Stimulated activated CD8-positive, alpha-beta memory T cell treated with anti-CD3 and anti-CD28 coated beads, Interleukin-7, amount 100 ng/mL, for 1 hour (primary cell): ENCODE measurements at places on chromosomes 3 and 15.
A peak's percentile ranks its signal among the peaks of the same experiment; 100 is the strongest.

DNA sequence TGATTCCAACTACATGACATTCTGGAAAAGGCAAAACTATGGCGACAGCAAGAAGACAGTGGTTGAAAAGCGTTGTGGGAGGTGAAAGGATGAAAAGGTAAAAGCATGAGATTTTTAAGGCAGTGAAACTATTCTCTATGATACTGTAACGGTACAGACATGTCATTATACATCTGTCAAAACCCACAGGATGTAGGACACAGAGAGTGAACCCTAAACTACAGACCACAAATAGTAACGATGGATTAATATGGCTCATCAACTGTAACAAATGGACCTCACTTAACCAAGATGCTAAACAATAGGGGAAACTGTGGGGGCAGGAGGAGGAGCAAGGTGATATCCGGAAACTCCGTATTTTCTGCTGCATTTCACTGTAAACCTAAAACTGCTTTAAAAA is 39.1 kb downstream of the MYO9A start:
- no peak for DNase-seq

GRCh38 chr3:16355828-16356227 is 90.8 kb downstream of the OXNAD1 start:
- no peak for DNase-seq

GRCh38 chr3:195755791-195756676 is 35.3 kb downstream of the MUC20 start:
- DNase-seq, result peak; percentile 10

GRCh38 chr15:42104095-42104891 is 9.9 kb upstream of the PLA2G4D start:
- no peak for DNase-seq

DNA sequence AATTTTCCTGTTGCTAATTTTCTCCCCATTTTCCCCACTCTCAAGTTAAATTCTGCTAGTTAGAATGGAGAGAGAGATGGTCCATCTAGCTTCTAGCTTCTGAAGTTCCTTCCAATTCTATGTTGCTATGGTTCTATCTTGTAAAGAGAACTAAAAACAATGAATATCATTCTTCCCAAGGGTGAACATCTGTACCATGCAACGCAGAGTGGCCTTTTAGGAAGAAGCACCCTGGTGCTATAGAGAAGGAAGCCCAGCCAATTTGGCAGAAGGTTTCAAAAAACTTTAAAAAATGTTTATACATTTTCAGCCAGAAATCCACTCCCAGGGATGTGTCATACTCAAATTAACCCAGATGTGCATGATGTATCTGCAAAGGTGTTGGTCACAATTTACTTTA is 149.1 kb downstream of the SEMA6D start:
- DNase-seq, result no peak

DNA sequence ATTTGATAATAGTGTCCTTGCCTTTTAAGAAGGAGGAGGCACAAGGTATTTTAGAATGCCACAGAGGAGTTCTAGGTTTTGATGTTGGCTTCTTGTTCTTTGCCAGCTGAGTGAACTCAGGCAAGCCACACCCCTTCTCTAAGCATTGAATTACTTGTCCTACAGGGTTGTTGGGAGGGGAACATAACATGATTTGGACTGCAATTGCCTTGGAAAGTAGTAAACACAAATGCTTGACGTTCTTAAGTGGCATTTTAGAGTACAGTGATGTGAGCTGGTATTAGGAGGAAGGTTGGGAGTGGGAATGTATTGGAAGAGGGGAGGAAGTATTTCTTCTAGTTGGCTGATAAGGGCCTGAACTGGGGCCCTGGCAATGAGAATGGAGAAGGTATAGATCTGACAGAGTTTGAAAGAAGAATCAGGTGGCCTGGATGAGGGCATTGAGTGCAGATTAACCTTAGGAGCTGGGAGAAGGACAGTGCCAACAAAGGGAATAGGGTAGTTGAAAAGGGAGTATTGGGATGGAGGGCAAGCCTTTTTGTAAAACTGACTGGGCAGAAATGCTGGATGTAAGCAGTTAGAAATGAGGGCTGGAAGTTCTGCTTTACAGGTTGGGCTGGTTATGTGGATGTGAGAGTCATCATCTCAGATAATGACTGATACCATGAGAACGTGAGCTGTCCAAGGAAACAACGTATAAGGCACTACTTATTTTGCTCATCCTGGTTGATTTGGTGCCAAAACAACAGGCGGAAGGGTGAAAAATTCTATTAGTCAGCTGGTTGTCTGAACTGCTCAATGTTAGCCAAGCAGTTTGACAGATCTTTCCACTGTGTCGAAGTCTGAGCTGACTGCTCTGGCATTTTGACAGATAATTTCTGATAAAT is 16.7 kb downstream of the KAT2B start:
- DNase-seq, result no peak

GRCh38 chr3:42071904-42072812 is 19.0 kb upstream of the TRAK1 start:
- DNase-seq, result no peak
